Hematopoietic multipotent progenitor cell (in vitro differentiated cells): ENCODE measurements at places on chromosomes 3 and 15.

DNA sequence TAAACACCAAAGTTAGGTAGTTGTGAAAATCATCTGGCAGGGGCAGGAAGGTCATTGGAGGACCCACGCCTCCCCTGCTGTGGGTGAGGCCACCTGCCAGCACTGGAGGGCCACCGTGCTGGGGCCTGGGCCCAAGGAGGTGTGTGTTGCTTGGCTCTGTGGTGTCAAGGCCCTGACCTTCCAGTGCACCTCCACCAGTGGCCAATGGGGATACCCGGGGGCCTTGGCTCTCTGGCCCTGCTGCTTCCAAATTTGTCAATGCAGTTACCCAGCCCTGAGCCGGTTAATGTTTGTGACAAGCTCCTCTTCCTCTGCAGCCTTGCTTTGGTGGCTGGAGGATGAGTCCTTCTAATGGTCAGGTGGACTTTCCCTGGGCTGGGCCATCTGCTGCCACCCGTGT lies 150.2 kb downstream of the KLF13 start:
- no peak for DNase-seq

DNA sequence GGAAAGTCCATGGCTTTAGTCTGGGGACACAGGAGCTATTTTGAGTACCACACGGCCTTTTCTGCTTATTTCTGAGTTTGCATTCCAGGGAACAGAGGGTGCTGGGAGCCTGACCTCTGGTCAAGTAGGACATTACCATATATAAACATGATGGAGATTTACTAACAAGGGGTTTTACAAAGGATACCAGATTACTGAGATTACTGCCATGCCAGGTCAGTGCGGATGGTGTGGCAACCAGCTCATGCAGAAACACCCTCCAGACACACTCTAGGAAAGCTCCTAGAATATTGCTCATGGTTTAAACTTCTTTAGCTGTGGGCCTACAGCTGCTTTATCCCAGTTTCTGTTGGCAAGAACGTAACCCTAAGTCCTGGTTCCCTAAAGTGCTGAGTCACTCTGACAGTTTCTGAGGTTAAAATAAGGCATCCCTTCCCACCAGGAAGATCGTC lies 54.3 kb upstream of the AGTR1 start:
- DNase-seq, result no peak

GRCh38 chr3:5275529-5275928 lies 88.0 kb downstream of the EDEM1 start:
- DNase-seq, result no peak

GRCh38 chr3:111541911-111542483 lies at the start of gene CD96:
Gene CD96, plus strand, starts transcription at chr3:111542197. Its CDS starts 52 bp downstream, at chr3:111542249.
- DNase-seq, result peak; percentile 70

DNA sequence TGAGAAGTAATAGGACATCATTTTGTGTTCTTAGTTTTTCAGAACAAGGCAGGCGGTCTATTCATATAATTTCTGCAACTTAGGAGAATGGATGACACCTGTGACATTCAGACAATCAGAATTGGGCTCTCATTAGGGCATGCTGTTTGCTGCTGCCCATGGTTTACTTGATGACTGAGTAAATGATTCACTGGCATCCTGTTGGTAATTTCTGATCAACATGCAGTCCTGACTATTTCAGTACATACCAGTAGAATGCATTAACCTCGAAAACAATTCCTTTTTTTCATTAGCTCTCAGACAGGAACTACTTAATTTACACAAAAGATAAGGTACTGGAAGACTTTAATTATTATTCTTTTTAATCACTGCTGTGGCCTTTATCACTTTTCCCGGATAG lies 641.6 kb downstream of the NSUN3 start:
- no peak for DNase-seq

GRCh38 chr15:51982013-51982769 lies 10.6 kb upstream of the LEO1 start:
- DNase-seq, result peak; percentile 34

DNA sequence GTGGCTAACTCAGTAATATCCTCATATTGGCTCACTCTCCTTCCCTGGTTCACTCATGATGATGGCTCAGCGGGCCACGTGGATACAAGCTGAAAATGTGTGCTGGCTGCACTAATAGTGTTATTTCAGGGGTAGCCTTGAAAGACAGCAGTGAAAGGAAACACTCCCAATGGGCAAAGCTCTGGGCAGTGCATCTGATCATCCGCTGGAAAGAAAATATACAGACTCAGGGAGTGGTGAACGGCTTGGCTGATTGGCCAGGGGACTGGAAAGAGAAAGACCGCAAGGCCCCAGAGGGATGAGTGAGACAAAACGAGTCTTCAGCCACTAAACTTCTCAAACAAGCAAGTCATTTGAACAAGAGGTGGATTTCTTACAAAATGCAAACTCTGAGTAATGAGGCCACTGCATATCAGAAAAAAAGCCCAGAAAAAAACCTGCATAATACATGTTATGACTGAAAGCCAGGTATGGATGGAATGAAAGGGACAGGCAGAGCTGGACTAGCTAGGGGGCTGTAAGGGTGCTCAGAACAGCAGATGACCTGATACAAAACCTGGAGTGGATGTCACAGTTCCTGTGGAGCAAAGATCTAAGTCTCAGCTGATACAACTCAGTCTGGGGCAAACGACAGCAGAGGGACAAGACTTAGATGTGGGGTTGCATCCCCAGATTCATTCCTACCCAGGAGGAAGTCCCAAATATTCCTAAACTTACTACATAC lies 33.3 kb downstream of the CMTM6 start:
- DNase-seq, result no peak

DNA sequence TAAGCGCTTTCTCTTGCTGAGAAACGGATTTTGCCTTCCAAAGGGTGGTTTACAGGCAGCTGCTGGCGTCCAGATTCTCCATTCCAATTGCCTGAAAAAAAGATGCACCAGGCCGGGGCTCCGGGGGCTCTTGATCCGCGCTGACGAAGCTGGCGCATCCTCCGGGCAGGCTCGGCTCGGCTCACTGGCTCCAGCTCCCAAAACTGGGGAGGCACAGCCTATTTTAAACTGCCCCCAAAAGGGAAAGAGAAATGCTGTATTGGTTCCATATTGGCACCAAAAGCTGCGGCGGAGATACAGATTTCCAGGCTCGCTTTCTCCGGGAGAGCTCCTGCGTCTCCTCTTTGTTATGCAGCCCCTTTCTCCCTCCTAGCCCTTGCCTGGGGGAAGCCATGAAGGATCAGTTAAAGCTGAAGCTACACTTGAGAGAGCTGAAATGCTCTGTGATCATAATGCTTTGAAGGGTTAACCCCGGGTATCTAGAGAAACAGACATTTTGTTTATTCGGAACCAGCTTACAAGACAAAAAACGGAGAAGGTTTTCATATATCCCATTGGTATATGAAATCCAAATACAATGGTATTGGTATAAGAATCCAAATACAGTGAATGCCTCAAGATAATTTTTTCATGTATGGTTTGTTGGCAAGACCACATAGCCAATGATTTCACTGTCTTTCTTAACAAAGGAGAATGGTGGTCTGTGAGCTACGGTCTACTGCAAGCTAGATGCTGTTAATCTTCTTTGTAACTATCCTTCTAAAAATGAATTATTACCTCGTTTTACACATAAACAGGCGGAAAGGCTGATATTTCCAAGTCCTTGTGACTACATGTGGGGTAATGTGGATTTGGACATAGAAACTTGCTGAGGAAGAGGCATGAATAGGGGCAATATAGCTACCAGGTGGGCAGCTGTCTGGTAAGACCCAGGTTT lies 693 bp downstream of the CD200 start:
- no peak for DNase-seq

- DNase-seq, result no peak
Measured at GRCh38 chr15:46111730-46112129, 476.9 kb downstream of the SQOR start.

- no peak for DNase-seq
Measured at GRCh38 chr15:31344823-31345605, 18.4 kb downstream of the KLF13 start.

DNA sequence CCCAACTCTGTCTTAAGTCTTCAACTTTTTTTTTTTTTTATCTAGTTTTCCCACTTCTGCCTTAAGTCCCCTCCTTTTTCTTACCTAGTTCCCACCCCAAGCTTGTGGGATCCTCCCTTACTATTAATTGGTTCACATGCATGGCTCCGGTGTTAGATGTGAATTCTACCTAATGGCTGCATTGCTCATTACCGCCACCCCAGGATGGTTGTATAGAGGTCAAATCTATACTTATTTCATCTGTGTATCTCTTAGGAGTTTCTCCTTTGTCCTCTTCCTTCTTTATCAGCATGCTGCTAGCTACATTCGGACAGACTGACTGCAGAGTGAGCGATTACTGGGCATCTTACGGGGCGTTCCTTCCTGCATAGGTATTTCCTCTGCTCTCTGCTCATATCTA lies 605.7 kb upstream of the GRM7 start:
- no peak for DNase-seq

- DNase-seq, result no peak
Measured at GRCh38 chr15:32687556-32687955, 30.2 kb upstream of the GREM1 start.

DNA sequence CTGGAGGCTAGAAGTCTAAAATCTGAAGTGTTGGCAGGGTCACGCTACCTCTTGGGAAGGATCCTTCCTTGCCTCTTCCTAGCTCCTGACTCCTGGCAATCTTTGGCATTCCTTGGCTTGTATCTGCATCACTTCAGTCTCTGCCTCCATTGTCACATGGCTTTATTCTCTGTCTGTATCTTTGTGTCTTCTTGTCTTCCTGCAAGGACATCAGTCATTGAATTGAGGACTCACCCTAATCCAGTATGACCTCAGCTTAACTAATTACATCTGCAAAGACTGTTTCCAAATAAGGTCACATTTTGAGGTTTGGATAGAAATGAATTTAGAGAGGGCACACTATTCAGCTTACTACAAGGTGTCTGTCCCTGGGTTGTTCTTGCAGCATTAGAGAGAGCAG lies 31.1 kb upstream of the UTS2B start:
- no peak for DNase-seq

GRCh38 chr15:80739919-80740318 lies 39.3 kb upstream of the CEMIP start:
- DNase-seq, result no peak

DNA sequence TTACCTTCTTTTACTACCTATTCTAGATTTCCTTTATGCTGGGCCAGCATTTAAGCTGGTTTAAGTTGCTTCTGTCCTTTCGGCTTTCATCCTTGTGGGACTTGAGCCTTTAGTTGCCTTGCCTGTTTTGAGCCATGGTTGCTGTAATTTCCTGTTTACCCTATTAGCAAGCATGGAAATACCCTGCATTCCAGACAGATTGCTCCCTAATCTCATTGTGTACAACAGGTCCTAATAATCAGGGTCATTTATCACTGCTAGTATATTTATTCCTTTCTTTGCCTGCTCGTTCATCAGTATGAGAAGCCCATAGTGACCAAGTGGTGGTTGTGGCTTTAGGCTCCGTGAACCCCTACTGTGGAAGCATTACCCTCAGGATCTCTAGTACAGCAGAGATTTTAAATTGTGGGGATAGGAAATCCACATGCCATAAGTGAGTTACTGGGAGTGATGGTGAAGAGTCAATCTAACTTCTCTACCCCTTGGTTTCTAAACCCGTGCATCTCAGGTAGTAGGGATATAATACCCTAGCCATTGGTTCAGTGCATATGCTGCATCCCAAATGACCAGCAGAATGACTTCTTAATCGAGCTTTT lies 31.9 kb downstream of the NCK1 start:
- DNase-seq, result no peak

- DNase-seq, result no peak
Measured at GRCh38 chr15:86199467-86200145, 119.9 kb downstream of the AGBL1 start.

GRCh38 chr3:51720292-51721061 lies 13.6 kb downstream of the GRM2 start:
- no peak for DNase-seq

DNA sequence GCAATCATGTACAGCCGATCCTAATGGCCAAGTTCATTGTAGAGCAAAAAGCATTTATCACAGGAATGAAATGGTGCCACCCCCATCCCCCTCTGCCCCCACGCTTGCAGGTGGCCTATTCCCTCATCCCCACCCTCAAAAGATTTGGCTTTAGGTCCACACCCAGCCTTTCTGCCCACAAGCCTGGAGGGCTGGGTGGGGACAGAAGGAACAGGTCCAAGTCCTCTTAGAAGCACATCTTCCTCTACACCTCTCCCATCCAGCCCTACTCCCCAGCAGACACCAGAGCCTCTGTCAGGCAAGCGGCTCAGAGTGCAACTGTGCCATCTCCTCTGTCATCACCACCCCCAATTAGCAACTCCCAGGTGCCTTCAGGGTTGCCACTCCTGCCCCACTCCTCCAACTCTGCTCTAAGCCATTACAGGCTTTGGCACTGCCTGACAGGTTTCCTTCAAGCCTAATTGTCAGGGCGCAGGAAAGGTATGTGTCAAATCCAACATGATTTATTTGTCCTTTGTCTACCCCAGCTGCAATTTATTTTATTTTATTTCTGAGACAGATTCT lies 49.4 kb downstream of the DAPK2 start:
- no peak for DNase-seq

- DNase-seq, result no peak
Measured at GRCh38 chr3:31525532-31525931, 7.2 kb upstream of the STT3B start.

DNA sequence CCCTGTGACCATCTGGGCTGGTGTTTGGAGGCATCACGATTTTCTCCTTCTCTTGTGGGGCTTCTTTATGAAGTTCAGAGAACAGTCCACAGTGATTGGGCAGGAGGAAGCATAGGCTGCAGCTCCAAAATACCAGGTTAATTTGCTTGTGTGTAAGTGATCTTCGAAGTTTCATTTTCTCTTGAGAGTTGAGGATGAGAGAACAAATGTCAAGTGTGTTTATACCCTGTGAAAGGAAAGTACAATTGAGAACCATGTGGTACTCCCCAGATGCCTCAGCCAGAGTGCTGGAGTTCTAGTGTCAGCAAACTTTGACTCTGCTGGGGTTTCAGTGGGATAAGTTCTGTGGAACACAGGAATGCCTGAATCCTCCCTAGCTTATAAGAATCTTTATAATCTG lies 357.1 kb upstream of the CFAP20DC start:
- DNase-seq, result no peak

GRCh38 chr3:13403847-13404246 lies 16.3 kb downstream of the NUP210 start:
- DNase-seq, result no peak

DNA sequence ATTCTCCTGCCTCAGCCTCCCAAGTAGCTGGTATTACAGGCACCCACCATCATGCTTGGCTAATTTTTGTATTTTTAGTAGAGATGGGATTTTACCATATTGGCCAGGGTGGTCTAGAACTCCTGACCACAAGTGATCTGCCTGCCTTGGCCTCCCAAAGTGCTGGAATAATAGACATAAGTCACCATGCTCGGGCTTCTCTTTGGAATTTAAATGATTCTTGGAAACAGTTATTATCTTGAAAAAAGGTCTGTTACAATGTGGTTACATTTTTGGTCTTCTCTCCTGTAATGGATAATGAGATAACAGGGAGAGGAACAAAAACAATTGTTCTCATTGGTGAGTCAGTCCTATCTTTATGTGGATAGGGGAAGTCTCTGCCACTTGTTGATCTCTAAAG lies 59.8 kb upstream of the AADACL2 start:
- DNase-seq, result peak; percentile 9

GRCh38 chr3:127026661-127027060 lies 43.7 kb downstream of the PLXNA1 start:
- no peak for DNase-seq
